ENCODE measurements at places on chromosomes 1 and 21.

DNA sequence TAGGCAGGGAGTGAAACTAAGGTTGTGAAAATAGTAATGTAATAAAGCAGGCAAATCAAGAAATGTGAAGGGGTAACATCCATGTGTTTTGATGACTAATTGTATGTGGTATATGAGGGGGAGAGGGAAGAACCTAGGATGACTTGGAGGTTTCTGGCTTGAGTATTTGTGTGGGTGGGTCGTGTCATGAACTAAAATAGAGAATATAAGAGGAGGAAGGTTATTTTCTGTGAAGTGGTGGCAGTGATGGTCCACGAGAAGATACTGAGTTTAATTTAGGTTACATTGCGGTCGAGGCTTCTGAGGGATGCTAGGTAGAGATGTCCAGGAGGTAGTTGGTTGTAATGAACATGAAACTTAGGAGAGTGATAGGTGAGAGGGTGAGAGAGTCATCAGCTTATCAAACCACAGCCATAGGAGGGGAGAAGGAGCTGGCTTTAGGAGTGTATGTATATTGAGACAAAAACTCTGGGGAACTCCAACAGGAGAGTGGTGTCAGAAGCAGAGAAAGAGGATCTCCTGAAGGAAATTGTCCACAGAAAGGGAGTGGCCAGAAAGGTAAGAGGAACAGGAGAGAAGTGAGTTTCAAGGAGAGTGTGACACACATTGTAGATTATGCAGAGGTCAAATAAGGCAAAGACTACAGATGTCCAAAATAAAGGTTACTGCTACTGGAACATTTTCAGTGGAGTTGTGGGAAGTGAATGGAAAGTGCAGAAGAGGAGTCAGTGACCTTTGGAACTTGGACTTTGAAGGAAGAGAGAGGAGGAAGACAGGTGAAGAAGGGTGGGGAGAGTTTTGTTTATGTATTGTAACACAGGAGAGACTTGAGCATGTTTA lies 89.0 kb upstream of the MACF1 start:
- no peak for DNase-seq

DNA sequence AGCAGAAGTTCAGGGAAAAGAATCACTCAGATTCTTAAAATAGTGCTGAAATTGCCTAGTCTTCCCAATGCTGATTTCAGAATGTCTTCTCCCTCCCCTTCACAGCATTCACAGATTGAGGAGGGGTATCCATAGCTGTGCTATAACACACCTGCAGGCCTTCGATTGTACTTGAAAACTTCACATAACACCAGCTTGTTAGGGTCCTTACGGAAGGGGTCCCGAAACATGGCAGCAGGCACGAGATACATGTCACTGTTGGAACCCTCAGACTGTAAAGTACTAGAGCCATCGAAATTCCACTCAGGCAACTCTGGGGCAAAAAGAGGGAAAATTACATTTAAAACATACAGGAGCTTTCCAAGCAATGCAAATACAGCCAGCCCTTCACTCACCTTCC lies 4.6 kb downstream of the GLUL start:
- no peak for DNase-seq

DNA sequence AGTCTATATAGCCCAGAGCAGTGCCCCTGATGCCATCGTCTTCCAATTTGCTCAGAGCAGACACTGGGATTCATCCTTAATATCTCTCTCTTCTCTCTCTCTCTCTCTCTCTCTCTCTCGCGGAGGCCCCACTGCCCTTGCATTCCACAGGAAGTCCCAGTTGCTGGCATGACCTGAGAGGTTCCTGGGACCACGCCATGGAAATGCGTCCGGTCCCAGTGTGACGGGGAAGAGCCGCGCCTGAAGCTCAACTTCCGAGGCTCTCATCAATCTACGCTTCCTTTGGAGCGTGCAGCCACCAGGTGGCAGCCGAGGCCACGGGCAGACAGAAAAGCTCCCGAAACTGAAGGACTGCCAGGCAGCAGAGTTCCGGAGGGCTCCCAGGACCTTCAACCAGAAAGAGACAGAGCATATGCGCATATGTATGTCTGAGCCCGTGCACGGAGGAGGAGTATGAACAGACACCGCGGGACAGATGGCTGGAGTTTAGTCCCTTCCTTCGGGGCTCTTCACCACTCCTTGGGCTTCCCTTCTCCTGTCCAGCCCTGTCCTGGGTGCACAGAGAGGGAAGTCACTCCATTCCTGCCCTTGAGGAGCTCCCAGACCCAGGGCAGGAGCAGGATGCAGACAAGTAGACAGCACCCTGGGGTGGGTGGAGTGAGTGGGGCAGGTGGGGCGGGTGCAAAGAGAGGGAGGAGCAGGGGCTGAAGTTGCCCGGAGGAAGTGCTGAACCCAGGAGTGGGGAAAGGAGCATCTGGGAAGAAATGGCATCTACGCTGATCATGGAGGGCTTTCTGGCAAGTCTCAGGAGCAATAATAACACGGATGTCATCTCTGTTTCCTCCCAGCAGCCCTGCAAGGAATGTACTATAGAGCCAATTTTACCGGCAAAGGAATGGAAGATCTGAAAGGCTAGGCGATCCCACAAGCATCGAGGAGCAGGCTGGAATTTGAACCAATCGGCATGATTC lies 10.5 kb downstream of the PDZK1IP1 start:
- DNase-seq, result peak; percentile 75

DNA sequence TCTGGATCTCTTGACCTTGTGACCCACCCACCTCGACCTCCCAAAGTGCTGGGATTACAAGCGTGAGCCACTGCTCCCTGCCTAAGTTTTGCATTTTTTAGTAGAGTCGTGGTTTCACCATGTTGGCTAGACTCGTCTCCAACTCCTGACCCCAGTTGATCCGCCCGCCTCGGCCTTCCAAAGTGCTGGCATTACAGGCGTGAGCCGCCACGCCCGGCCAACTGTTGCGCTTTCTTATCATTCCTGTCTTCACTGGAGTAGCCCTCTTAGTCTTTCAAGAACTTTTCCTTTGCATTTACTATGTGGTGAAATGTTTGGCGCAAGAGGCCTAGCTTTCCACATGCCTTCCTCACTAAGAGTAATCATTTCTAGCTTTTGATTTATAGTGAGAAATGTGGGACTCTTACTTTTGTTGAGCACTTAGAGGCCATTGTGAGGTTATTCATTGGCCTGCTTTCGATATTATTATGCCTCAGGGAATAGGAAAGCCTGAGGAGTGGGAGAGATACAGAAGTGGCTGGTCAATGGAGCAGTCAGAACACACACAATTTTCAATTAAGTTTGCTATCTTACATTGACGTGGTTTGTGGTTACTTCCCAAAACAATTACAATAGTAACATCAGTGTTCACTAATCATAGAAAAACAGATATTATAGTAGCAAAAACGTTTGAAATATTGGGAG lies 111.0 kb downstream of the ZMYM4 start:
- no peak for DNase-seq

DNA sequence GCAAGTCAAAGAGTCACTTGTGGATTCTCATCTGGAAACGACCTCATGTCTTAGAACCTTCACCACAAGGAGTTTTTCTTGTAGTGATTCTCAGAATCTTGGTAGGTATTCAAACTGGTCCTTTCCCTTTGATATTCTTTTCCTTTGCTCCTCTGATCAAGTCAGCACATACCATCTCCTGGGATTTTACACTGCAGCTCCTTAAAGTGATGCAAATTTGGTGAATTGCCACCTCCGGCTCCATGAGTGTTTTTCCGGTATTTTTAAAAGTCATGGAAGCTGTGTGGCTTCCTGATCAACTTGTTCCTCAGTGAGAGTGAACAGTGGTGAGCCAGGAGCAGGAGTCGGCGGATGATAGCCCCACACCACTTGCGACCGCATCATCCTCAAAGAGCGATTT lies 182.1 kb upstream of the DAB1 start:
- no peak for DNase-seq

DNA sequence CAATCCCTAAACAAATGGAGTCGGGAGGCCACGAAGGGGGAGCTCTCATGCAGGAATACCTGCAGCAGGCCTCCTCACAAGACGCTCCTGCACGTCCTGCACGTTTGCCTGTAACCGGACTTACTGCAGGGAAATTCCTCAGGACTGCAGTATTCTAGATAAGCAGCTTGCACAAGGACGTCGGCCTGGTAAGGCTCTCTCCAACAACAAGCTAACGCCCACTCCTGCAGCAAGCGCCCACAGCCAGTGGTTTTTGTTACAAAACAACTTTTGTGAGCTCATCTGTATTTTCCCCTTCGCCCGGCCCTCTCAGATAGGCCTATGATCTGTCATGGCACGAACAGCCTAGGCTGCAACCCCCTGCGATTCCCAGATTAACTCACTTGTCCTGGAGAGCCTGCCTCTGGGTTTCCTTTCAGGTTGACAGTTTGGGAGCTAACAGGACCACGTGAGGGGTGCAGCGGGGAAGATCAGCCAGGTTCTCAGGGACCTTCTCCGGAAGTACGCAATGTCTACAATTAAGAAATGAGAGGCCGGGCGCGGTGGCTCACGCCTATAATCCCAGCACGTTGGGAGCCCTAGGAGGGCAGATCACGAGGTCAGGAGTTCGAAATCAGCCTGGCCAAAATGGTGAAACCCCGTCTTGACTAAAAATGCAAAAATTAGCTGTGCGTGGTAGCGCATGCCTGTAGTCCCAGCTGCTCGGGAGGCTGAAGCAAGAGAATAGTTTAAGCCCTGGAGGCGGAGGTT lies 921 bp upstream of the MIB2 start:
- DNase-seq, result peak; percentile 59

DNA sequence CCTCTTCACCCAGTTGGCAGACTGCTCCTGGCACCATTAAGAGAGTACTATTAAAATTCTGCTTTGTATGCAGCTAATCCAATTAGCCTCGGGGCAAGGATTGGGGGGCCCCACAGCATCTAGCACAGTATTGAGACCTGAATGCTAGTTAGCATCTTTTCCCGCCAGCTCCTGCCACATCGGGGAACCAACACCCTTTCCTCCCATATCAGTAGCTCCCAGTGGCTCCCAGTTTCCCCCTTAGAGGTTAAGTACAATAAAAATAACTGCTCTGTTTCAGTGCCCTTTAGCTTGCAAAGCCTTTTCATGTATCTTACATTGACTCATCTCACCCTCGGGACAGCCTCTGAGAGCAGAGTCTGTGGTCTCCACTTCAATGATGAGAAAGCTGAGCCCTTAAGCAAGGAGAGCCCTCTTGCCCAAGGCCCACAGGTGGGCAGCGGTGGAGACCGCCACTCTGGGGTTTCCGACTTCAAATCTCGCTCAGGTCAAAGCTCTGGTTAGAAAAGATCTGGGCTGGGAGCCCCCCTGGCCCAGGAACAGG lies 4.2 kb upstream of the PMVK start:
- DNase-seq, result no peak

DNA sequence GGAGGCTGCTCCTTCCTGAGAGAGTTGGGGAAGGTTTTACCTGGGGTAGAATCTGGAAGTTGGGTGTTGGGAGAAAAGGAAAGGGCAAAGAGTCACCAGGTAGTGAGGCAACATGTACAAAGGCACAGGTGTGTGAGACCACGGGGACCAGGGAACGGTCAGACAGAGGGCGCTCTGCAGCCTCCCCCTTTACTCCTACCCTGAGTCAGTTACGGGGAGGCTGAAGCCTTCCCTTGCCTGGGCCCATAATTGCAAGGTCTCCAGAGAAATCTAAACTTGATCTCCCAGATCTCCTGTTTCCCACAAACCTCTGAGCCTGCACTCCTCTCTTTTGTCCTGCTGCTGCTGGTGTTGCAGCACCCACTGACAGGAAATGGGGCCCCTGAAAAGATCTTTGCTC lies 22.0 kb downstream of the CCN1 start:
- DNase-seq, result no peak

- DNase-seq, result no peak
Measured at GRCh38 chr1:89754518-89754917, 66.3 kb upstream of the LRRC8D start.

DNA sequence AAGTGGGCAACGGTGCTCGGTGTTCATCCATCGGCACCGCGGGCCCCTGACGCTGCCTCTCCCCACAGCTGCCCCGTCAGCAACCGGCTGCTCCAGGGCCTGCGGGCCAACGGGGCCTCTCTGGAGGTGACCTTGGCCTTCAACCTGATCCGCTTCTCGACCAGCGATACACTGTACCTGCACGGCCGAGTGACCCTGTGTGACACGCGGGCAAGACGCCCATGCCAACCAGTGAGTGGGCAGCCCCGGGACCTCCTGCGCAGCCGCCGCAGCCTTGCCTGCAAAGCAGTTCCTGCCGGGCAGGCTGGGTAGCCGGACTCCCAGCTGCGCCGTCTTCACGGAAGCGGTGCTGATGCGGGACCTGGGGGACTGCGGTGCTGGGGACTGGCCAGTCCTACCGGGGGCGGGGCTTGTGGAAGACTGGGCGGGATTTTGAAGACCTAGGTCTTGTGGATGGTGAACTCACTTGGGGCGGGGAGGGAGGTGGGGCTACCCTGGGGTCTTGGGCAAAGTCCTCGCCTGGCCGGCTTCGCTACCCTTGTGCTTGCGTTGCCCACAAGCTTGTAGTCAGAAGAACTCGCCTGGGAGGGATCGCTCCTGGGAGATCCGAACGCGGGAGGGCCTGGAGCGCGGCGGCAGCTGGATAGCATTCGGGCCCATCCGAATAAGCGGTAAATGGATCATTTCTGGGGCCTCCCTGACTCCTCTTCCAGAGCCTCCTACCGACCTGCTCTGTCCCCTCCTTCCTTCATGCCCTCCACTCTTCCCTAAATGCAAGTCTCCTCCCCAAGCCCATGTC lies 8.8 kb upstream of the CEP85 start:
- DNase-seq, result peak; percentile 51

GRCh38 chr1:81797701-81798100 lies 3.0 kb upstream of the ADGRL2 start:
- no peak for DNase-seq

- no peak for DNase-seq
Measured at GRCh38 chr1:233025567-233025966, 75.2 kb downstream of the NTPCR start.

- DNase-seq, result no peak
Measured at GRCh38 chr1:246155923-246156322, 351.2 kb downstream of the SMYD3 start.

DNA sequence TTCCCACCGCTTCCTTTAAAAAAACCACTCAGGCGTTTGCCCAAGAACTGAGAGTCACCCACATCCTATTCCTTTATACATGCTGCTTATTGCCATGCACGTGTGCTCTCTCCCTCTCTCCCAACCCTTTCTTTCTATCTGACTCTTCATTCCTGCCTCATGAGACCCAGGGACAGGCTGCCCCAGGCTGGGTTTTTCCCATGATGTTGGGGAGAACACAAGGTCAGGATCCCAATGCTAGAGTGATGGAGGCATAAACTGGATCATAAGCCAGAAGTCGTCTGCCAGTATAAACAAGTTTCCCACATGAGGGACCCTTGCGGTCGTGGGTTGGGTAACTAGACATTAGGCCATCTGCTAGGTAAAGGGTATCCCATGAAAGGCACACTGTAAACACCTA lies 64.9 kb downstream of the CD2 start:
- DNase-seq, result no peak

DNA sequence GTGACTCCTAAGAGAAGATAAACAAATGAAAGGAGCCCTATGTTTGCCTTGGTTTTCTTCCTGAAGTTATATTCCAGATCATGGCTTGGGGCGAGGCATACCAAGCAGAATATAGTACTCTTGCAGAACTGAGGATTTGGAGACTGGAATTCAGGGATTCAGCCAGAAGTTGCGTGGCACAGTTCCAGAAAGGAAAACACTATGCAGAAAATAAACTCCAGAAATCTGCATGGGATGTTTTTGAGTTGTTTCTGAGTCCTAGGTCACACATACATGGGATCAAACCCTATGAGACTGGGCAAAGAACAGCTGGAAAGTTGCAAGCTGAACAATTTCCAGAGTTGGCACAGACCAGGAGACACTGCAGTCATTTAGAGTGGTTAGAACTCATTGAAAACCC lies 42.9 kb upstream of the IFFO2 start:
- no peak for DNase-seq
